ENCODE measurements at places on chromosomes 2 and 18.

GRCh38 chr18:56196495-56197225 lies 441.7 kb downstream of the TXNL1 start:
- DNase-seq = no peak

GRCh38 chr2:138713069-138713496 lies 67.1 kb downstream of the NXPH2 start:
- DNase-seq = no peak

DNA sequence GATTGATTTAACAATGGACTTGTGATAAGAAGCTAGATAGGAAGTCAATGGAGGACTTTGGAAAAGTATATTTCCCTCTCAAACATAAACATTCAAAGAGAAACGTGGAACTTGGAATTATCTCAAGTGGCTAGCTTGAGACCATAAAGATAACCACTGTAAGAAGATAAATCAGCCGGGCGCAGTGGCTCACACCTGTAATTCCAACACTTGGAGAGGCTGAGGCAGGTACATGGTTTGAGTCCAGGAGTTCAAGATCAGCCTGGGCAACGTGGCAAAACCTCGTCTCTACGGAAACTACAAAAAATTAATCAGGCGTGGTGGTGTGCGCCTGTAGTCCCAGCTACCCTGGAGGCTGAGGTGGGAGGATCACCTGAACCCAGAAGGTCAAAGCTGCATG lies 405.9 kb upstream of the ACVR2A start:
- no peak for DNase-seq

DNA sequence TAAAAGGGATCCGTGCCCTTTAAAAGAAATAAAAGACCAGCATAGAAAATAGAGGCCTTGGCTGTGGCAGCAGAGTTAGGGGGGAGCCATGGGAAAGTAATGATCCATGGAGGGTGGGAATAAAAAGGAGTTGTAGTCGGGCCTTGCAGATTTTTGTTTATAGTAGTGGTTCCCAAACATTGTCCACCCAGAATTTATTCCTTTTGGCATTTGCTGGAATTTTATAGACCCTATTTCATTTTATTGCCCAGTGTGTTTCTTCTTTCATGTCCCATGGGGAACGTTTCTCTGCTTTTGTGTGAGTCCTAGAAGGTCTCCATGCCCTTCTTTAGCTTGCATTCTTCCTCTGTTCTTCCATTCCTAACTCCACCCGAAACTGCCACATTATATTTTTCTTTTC lies 222.2 kb downstream of the LTBP1 start:
- no peak for DNase-seq

- no peak for DNase-seq
Observed at GRCh38 chr2:239441261-239442078, 40.6 kb upstream of the HDAC4 start.

DNA sequence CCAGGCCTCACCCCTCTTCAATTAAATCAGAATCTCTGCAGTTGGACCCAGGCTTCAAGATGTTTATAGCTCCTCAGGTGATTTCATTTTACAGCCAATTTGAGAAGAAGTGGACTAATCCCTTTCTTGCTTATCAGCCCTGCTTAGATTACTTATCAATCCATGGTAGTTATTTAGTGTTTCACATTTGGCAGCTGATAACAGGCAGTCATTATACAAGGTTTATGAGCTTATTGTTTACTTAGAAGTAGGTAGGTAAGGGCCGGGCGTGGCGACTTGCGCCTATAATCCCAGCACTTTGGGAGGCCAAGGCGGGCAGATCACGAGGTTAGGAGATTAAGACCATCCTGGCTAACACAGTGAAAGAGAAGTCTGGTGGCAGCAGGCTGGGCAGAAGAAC lies 237.5 kb downstream of the CTNNA2 start:
- DNase-seq = no peak

DNA sequence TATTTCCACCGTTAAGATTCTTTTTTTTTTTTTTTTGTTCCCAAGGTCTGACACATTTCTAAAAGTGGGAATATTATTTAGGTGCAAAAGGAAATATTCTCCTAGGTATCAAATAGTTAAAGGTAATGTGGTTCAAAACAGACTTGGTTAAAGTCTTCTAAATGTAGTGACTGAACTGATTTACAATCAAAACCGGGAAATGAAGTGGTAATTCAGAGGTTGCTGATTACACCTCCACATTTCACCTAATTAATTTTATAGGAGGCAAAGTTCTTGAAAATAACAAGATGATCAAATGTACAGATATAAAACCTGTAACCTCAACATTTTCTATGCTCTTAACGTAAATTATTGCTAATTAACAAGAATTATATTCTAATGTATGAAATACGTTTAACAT lies 5.1 kb downstream of the BCL11A start:
- DNase-seq = no peak

DNA sequence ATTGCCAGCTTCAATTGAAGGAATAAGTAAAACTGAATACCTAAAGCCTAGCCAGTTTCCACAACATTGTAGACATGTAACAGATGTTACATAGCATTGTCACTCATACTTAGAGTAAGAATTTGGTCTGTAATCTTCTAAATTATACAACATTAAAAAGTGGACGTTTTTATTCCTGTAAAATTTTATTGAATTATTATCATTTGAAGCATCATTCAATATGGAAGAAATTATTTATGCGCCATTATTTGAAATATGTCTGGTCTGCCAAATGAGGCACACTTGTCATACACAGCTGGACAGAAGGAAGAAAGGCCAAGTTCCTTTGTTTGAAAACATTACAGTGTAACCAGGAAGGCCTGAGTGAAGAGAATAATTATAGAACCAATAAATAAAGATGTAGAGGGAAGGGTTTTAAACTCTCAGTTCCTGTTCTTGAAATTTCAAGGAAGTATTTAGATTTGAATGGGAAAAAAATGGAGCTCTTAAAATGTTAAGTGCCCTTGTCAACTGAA lies 575.5 kb downstream of the LRRTM4 start:
- no peak for DNase-seq

DNA sequence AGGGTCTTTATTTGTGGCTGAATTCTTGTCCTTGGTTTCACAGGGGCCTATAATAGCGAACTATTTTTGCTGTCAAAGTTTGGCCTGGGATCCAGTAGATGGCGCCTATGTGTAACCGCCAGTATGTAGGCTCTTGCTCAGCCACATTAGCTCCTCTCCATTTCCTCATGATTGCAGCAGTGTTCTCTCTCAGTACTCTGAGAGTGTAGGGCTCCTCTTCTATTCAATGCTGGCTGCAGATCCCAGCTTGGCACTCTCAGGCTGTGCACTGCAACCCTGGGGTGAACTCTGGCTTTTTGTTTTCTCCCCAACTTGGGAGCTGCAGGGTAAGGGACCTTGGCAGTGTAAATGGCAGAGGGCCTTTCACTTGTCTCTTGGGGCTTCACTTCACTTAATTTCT lies 344.6 kb upstream of the CHAC2 start:
- no peak for DNase-seq
